ENCODE measurements at places on chromosomes 12 and 14.

DNA sequence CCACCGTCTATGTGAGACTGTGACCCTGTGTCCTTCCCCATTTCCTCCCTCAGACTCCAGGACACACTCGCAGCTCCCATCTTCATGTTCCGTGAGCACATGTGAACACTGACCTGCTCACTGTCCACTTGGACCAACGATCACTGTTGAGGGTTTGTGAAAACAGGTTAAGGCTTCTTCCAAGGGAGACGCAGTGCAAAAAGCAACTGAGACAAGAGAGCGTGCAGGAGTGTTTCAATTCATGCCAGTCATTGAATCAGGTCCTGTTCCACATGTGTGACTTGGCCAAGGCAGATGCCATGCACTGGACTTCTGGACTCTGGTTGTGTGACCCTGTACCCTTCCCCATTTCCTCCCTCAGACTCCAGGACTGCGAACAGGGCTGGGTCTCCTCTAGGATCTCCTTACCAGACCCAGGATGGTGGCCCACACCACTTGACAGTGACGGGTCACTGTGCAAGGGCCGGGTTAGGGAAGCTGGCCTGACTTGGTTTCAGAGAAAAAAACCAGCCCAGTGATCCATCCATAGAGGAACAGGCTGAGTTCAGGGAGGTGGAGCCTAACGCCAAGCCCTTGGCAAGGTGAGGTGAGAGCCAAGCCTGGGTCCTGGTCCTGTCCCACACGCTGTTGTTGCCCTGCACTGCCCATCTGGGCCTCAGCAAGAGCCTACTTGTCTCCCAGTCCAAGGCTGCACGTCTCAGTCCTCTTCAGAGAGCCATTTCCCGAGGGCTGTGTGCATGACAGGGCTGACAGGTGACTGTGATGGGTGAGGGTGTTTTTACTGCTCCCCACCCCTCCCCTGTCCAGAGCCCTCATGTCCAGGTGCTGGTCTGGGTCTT lies 5.7 kb upstream of the KRT5 start:
- peaks cover 41% of the 10 kb centered on the region for H3K4me1 ChIP-seq
- no peaks in the 10 kb centered on the region for H3K36me3 ChIP-seq
- H3K4me3 ChIP-seq = no peak overlapping the region

- peaks cover 29% of the 10 kb centered on the region for H3K36me3 ChIP-seq
- no peaks in the 10 kb centered on the region for H3K27me3 ChIP-seq
- no peak for DNase-seq
- H3K4me1 ChIP-seq = no peaks in the 10 kb centered on the region
- H3K27ac ChIP-seq = no peak overlapping the region
Measured at GRCh38 chr12:45348986-45349385, 133.1 kb downstream of the ANO6 start.

- no peak overlapping the region for H3K27ac ChIP-seq
- H3K4me1 ChIP-seq = peaks cover 24% of the 10 kb centered on the region
- no peaks in the 10 kb centered on the region for H3K36me3 ChIP-seq
- H3K27me3 ChIP-seq = peaks cover 2% of the 10 kb centered on the region
- DNase-seq = no peak
- H3K4me3 ChIP-seq = no peak overlapping the region
Measured at GRCh38 chr12:124665511-124665910, 98.1 kb upstream of the NCOR2 start.

DNA sequence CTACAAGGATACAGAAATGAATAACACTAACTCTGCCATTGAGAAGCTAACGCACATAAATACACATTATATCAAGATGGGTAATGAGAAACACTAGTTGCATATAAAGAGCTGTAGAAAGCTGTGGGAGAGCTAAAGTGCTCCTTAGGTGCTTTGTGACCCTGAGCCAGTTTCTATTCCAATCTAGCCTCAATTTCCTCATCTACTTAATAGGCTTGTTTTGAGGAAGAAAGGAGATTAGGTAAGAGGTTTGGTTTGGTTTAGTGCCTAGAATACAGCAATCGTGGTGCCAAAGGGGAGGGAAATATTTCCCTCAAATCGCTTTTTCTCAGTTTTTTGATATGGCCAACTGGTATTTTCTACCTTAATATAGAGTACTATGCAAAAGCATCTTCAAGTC lies 994 bp downstream of the SRP54 start:
- peak overlapping the region; percentile 90 for H3K4me3 ChIP-seq
- peak; percentile 4 for DNase-seq
- peaks cover 19% of the 10 kb centered on the region for H3K4me1 ChIP-seq
- no peak overlapping the region for H3K27ac ChIP-seq

DNA sequence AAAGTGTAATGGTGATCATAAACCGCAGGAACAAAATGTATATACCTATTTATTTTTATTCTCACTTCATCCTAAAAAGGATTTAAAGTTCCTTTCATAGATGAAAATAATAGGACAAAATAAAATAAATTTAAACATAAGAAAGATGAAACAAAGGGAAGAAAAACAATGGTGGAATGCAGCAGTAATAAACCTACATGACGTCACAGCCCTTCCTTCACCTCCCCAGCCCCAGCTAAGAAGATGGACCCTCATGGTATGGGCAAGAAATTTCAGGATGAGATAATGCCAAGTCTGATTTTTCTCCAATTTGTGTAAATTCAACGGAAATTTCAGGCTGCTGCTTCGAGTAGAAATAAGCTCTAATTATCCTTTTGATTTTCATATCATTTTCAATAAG lies 381.0 kb downstream of the LRIG3 start:
- H3K27ac ChIP-seq = no peak overlapping the region
- no peak overlapping the region for H3K4me3 ChIP-seq
- H3K27me3 ChIP-seq = no peaks in the 10 kb centered on the region
- peaks cover 2% of the 10 kb centered on the region for H3K4me1 ChIP-seq
- H3K36me3 ChIP-seq = no peaks in the 10 kb centered on the region

- H3K4me1 ChIP-seq = no peaks in the 10 kb centered on the region
- no peak for DNase-seq
- H3K36me3 ChIP-seq = no peaks in the 10 kb centered on the region
- H3K4me3 ChIP-seq = no peak overlapping the region
- H3K27ac ChIP-seq = no peak overlapping the region
Measured at GRCh38 chr12:16553457-16553856, 52.5 kb downstream of the LMO3 start.

- no peaks in the 10 kb centered on the region for H3K36me3 ChIP-seq
- no peaks in the 10 kb centered on the region for H3K27me3 ChIP-seq
- no peak overlapping the region for H3K27ac ChIP-seq
- peaks cover 3% of the 10 kb centered on the region for H3K4me1 ChIP-seq
Measured at GRCh38 chr14:54451121-54451601, 10.0 kb upstream of the CNIH1 start.

- H3K4me1 ChIP-seq = peaks cover 27% of the 10 kb centered on the region
- no peak overlapping the region for H3K27ac ChIP-seq
- peaks cover 74% of the 10 kb centered on the region for H3K27me3 ChIP-seq
- H3K4me3 ChIP-seq = no peak overlapping the region
Measured at GRCh38 chr12:53738406-53739213, 11.4 kb upstream of the CALCOCO1 start.

DNA sequence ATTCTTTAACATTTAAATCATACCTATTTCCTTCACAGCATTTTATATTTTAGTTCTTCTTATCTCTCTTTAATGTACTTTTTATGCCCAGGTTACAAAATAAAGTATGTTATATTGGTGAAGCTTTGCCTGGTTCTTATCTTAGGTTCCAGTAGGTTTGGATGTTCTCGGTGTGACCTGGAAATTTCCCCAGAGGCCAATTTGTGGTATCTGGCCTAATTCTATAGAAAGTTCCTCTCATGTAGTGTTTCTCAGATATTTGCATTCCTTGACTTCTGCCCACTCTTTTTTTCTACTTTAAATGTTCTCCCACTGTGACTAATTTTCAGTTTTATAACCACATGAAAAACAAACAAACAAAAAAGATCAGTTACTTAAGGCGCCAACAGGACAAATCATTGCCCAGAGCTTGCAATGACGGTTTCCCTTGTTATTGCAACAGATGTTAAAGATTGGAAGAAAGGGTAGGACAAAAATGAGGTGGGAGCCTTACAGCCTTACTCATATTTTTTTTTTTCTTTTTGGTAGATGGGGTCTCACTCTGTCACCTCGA lies 41.2 kb upstream of the PPM1H start:
- H3K4me1 ChIP-seq = no peaks in the 10 kb centered on the region
- H3K4me3 ChIP-seq = no peak overlapping the region
- DNase-seq = no peak
- no peak overlapping the region for H3K27ac ChIP-seq

DNA sequence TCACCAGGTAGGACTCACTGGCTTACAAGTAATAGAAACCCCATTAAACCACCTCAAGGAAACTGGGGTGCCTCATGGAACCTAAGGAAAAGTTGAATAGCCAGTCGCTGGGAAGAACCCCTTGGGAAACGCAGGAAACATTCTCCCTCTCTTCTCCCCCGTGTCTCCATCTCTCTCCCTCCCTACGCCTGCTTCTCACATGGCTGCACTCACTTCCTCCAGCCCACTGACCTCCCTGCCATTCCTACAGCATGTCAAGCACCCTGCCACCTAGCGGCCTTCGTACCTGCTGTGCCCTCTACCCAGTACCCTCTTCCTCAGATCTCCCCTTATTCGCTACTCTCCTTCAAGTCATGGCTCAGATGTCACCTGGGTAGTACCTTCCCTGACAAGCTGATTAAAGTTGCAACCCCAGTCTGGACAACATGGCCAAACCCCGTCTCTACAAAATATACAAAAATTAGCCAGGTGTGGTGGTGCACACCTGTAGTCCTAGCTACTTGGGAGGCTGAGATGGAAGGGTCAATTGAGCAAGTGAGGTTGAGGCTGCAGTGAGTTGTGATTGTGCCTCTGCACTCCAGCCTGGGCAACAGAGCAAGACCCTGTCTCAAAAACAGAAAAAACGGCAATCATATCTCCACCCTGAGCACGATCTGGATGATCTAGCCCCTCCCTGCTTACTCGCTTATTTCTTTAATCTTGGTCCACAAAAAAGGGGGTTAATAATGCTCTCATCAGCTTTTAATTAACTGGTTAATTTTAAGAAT lies 6.4 kb upstream of the DTX1 start:
- H3K27me3 ChIP-seq = peaks cover 25% of the 10 kb centered on the region
- no peaks in the 10 kb centered on the region for H3K4me1 ChIP-seq
- no peaks in the 10 kb centered on the region for H3K36me3 ChIP-seq
- DNase-seq = no peak
- H3K4me3 ChIP-seq = no peak overlapping the region

DNA sequence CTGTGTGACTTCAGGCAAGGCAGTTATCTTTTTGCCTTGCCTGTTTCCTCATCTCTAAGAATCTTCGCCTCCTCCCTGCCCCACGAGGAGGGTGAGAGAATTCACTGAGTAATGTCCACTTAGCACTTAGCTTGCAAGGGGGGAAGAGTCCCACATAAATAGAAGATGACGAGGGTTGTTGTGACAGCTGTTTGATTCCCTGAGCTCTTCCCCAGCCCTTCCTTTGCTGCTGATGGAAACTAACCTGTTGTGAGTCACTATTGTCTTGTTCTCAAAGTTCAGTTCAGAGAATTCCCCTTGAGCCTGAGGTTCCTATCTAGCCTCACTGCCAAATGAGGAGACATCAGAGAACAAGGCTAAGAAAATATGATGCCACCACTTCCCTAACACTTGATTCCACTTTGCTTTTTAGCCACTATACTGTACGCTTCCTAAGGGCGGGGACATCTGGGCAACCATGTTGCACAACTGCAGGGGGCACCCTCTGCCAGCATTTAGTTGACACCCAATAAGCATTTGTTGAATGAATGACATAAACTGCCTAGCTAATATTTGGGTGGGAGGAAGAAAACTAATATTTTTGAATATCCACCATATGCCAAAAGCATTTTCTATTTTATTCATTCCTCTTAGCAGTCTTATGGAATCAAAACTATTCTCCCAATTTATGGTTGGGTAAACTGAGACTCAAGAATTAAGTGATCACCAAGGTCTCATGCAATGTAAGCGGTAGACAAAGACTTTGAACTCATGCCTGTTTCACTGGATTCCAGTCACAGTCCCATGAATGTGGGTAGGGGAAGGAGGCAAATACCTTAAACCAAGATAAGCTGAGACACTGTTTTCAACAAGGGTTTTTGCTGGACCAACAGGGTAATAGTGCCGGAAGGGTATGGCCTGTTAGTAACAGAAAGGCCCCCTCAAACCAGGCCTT lies 77.6 kb downstream of the ZFP36L1 start:
- DNase-seq = no peak
- peaks cover 14% of the 10 kb centered on the region for H3K4me1 ChIP-seq
- H3K27me3 ChIP-seq = no peaks in the 10 kb centered on the region

DNA sequence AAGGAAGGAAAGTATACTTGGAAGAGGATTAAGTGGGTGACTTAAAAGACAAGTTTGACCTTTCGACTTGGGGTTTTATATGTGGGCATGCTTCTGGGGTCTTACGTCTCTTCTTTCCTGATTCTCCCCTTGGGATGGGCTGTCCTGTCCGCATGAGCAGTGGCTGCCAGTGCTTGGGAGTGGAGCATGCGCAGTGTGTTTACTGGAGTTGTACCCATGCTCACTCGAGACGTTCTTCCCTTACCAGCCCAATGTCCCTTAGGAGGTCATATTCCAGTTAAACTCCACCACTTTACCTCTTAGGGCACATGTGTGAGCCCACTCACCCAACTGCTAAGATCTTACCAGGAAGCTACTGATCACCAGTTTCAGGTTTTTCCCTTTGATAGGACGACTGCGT lies 20.0 kb upstream of the CHST11 start:
- no peaks in the 10 kb centered on the region for H3K4me1 ChIP-seq
- DNase-seq = no peak
- H3K36me3 ChIP-seq = no peaks in the 10 kb centered on the region
- H3K4me3 ChIP-seq = no peak overlapping the region
- H3K27ac ChIP-seq = no peak overlapping the region
- peaks cover 6% of the 10 kb centered on the region for H3K27me3 ChIP-seq

DNA sequence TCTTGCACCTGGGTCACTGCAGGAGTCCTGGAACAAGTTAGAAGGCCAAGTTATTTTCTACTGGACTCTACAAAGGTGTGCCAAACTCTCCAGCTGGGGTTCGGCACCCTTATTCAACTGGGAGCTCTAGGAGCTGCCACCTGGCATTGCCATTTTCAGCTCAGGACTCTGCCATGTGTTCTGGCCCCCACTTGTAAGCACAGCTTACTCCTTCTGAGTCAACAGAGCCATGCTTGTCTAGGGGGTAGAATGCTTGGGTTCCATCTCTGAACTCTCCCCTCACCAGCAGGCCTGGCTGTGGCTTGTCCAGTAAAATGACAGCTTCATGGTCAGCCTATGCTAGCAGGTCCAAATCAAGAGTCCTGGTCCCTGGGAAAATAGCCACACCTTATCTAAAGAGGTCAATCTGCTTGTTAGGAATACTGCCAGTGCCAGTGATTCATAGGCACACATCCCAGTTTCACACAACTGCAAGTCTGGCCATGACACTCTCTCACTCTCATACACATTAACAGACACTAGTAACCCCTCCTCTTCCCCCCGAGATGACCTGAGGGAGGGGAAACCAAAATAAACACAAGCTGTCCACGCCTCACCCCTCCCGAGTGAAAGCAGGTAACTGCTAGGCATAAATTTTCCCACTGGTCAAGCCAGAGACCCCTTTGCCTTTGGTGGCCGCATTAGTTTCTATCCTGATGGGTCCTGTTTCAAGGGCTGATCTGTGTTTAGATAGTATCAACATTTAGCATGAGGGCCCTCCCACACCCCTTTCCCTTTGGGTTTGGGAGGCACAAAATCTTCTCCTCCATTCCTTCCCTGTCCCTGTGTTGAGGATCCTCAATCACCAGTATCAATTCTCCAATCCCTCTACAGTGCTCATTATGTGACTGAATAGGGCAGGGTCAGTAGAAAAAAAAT lies 182.3 kb upstream of the GZMB start:
- H3K4me1 ChIP-seq = peaks cover 22% of the 10 kb centered on the region
- no peak overlapping the region for H3K4me3 ChIP-seq
- H3K36me3 ChIP-seq = peaks cover 11% of the 10 kb centered on the region
- H3K27me3 ChIP-seq = no peaks in the 10 kb centered on the region

Measured in muscle of leg (tissue), 16 donors.